ENCODE measurements at places on chromosomes 5 and 9.

DNA sequence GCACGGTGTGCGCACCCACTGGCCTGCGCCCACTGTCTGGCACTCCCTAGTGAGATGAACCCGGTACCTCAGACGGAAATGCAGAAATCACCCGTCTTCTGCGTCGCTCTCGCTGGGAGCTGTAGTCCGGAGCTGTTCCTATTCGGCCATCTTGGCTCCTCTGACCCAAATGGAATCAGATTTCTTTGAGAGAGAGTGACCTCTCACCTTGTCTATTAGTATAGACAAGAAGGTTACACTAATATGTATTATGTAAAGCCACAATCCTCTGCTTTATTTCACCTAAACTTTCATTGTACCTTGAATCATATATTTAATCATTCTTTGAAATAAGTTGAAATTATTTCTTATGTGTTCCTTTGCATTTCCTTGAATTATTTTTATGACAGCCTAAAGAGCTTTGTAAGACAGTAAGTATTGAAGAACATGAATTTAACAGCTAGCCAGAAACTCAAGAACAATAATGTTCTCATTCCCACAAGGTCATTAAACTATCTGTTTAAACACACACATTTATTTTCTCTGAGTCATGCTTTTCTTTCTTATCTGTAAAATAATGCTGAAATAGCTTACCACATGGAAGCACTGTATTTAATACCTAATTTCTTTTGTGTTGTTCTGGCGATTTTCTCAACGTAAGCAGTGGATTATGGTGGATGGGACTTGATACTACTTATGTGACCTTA, 91.8 kb upstream of the DMRTA1 start:
- no peak for DNase-seq

DNA sequence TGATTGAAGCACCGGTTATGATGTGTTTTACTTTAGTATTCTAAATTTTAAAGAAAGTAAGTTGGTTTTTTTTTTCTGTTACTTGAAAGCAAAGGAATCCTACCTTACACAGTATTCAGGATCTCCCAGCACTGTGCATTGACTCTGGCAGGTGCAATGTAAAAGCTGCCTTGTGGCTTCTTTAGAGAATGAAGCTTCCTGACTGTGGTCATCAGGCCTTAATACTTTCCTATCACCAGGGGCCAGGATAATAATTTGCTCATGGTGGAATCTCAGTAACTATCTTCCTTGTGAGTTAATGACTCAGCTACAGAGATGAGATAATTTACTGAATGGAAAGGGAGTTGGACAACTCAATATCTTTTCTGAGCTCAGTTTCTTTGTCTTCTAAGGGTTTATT, 435.5 kb upstream of the ZNF608 start:
- DNase-seq = no peak

DNA sequence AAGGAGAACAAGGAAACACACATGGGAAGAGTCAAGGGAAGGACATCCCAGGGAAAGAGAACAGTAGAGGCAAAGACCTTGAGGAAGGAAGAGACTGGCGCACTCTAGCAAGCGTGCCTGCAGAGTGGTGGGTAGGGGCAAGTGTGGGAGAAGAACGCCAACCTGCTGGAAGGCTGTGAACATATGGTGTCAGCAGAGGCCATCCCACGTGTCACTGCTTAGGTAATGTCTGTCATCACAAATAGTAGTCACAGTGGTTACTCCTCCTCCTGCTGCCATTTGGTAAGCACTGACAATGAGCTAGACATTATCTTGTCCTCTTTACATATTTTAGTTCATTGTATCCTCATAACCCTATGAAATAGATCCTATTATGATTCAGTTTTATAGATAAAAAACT, 206.4 kb upstream of the TRIM32 start:
- DNase-seq = no peak

GRCh38 chr5:122099060-122099790, 21.2 kb upstream of the LOX start:
- DNase-seq = no peak

DNA sequence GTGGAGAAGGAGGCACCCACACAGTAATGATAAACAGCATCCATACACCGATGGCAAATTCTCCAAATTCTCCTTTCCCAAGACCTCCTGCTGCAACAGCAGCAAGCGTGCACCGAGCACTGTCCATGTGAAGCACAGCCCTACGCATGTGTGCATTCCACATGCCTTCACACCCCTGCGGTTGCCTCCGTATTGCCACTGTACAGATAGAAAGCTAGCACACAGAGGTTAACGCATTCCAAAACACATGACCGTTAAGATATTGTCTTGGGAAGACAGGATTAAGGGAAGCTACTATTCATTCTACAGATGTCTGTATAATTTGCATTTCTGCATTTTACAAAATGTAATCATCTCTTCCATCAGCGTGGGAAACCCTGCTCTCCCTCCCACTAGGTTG, 6.6 kb downstream of the FLT4 start:
- no peak for DNase-seq

DNA sequence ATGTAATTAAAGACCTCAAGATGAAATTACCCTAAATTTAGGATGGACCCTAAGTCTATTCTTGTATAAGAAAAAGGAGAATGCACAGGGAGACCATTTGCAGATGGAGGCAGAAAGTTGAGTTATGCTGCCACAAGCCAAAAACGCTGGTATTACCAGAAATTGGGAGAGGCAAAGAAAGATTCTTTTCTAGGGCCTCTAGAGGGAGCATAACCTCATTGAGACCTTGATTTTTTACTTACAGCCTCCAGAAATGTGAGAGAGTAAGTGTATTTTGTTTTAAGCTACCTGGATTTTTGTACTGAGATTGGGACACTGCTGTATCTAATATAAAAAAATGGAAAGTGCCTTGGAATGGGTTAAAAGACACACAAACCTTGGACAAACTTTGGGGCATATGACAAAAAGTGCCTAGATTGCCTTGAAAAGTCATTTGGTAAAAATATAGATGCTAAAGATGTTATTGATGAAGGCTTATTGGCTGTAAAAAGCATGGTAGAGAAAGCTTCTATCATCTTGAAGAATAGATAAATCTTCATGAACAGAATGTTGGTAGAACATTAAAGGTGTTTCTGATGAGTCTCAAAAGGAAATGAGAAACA, 174.7 kb upstream of the PRDM9 start:
- DNase-seq = no peak

- DNase-seq = no peak
Observed at GRCh38 chr5:167514461-167514860, 777.0 kb upstream of the WWC1 start.

- DNase-seq = no peak
Observed at GRCh38 chr5:108541836-108542235, 159.9 kb upstream of the FBXL17 start.

DNA sequence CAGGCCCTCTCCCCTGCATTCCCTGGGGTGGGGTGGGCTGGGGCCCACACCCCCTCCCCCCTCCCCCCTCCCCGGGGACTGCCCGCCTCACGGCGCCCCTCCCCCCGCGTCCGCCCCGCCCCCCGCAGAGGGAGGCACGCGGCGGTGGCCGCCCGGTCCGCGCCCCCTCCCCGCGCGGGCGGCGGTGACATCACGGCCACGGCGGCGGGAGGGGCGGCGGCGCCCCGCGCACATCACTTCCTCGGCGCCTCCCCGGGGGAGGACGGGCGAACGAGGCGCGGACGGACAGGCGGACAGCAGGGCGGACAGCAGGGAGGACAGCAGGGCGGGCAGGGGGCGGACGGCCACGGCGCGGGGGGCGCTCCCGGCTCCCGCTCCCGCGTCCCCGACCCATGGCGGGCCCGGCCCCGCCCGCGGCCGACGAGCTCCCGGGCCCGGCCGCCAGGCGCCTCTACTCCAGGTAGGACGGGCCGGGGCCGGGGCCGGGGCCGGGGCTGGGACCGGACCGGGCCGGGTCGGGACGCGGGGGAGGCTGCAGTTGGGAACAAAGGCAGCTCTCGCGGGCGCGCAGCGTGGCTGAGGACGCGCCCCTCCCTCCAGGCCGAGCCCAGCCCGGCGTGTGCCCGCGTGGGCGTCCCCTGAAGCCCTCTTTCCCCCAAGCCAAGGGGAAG, at the start of gene GPSM1:
Gene GPSM1 (plus strand): TSS at position 236 of the 671 bp plus-strand sequence. CDS start 157 bp downstream, at position 393.
- DNase-seq = no peak

DNA sequence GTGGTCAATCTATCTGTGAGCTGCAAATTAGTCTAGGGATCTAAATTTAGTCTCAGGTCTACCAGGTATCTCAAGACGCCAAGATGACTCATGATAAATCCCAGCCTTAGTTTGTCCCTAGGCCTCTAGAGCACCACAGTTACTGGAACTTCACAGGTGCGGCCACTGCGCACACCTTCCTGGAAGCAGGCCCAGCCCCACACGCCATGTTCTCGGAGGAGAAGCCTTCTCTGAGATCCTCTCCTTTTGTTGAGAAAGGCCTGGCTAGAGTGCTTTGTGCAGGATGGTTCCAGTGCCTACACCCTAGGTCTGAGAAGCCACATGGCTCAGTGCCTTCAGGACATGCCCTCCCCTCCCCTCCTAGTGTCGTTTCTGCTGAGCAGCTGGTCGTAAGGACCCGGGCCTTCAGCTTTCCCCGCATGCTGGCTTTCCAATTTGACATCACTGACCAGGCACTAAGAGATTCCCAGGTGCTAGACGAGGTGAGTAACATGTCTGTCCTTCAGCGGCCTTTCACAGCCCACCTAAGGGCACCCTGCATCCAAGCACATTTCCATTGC, 51.9 kb downstream of the IPPK start:
- DNase-seq = no peak

- DNase-seq = no peak
Observed at GRCh38 chr9:70125621-70126263, 82.1 kb downstream of the MAMDC2 start.

- DNase-seq = peak; percentile 45
Observed at GRCh38 chr5:43422143-43422542, 10.0 kb upstream of the CCL28 start.

GRCh38 chr5:77798456-77798855, 22.3 kb upstream of the TBCA start:
- DNase-seq = no peak

DNA sequence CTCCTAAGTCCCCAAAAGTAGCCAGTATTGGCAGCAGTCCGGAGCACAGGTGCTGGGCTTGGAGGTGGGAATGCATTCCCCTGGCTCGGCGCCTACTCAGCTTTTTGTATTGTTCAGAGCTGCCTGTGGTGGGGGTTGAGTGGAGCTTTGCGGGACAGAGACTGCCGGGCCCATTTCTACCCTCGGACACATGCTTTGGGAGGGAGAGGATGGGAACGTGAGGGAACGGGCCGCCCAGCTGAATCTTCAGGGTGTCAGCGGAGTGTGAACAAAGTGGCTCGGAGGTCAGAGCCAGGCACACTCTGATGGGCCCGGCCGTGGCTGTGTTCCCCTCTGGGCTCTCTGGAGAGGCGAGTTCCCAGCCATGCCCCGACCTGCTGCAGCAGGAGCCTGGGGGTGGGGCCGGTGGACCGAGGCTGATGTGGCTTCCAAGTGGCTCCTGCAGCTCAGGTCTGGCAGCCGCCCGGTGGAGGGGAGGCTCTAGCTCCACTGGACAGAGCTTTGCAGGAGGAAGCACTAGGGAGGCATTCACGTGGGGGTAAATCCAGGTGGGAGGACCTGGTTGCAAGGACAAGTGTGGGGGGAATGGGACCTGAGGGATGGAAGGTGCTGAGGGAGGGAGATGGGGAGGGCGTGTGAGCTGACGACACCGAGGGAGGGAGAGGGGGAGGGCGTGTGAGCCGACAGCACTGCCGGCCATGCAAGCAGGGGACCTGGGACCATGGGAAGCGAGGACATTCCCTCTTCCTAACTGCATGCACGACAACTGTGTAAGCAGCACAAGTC, 31.1 kb upstream of the SLC6A3 start:
- DNase-seq = no peak

GRCh38 chr9:136604823-136605525, 57.7 kb upstream of the EGFL7 start:
- DNase-seq = no peak

- no peak for DNase-seq
Observed at GRCh38 chr5:154262342-154262741, 71.8 kb downstream of the GALNT10 start.

DNA sequence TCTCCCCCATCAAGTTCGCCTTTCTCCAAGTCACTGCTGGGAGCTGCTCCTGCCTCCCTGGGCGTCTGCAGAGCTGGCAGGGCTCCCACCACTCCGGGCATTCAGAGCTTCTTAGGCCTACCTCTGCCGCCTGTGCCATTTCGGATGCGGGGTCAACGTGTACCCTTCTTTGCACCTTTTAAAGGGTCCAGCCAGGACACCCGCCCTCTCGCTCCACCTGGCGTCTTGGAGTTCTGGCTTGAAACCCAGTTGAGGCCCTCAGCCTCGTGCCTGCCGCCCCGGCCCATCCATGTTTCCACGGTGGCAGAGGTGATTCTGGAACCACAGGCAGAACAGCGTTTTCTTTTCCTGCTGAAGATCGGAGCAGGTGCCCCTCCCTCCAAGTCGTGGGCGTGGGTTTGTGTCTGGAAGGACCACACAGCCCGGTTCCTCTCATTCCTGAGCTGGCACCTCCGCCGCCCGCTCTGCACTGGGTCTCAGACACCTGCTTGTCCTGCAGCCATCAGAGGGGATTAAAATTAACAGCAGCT, 32.9 kb downstream of the NDUFS6 start:
- DNase-seq = no peak

GRCh38 chr9:105333076-105333475, 88.6 kb downstream of the SLC44A1 start:
- no peak for DNase-seq

DNA sequence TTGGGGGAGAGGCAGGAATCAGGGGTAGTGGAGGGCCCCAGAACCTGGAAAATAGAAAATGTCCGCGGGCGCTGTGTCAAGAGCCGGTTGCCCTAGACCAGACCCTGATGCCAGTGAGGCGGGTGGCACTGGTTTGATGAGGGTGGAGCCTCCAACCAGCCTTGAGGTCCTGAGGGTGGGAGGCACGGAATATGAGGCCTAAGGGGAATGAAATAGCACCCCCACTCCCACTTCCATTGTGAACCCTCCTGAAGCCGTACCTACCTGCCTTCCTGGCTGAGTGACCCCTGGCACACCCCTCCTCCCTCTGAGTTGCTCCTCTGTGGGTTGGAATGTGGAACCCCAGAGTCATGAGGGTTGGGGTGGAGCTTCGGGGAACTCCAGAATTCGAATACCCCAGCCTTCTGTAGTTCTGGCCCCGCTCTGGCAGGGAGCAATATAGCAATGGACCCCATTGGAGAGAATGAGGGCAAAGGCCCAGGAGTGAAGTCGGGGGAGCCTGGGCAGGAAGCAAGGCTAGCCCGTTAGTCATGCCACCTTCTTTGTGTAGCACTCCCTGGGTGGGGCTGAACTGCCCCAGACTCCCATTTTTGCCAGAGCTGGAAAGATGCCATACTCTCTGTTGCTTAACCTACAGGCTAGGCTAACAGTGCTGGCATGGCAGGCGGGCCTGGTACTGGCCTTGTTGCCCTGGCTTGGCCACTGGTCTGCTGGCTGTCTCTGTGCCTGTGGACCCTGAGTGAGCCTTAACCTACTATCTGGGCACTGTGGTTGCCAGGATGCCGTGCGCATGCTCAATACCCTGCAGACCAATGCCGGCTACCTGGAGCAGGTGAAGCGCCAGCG, 1.0 kb downstream of the FPGS start:
- no peak for DNase-seq

All from left renal pelvis (tissue), 4 donors.